Renal cortex interstitium (tissue), 15 donors: ENCODE measurements at places on chromosomes 2 and 18. TPM values are rescaled to one million over a fixed set of nuclear protein-coding genes. Genes with fewer than 3 reads are reported as not detected.

DNA sequence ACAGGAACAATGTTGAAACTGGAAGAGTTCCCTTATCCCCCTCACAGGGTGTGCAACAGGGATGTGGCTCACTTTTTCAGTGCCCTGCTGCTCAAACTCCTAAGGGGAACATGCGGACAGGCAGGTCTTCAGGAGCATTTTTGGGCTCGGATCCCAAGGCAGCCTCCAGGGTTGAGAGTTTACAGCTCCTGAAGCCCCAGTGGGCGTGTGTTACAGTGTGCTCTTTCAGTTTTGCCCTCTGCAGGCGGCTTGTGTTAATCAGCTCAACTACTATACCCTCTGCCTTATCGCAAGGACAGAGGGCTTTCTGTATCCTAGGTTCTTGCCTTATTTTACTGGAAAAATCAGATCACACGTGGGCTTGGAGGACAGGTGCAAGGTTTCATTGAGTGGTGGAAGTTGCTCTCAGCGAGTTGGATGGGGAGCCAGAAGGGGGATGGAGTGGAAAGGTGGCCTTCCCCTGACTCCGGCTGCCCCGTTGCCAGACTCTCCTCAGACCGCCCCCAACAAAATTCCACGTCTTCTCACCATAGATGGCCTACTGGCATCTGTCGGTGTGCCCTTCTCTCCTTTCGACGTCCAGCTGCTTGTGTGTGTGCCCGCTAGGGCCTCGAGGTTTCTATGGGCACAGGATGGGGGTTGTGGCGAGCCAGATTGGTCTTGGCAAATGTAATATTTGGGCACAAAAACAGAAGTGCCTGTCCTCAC, 541.9 kb downstream of the TMX3 start:
- DNase-seq, result no peak

CROCC2 gene
- 0.05 TPM for polyA plus RNA-seq

DNA sequence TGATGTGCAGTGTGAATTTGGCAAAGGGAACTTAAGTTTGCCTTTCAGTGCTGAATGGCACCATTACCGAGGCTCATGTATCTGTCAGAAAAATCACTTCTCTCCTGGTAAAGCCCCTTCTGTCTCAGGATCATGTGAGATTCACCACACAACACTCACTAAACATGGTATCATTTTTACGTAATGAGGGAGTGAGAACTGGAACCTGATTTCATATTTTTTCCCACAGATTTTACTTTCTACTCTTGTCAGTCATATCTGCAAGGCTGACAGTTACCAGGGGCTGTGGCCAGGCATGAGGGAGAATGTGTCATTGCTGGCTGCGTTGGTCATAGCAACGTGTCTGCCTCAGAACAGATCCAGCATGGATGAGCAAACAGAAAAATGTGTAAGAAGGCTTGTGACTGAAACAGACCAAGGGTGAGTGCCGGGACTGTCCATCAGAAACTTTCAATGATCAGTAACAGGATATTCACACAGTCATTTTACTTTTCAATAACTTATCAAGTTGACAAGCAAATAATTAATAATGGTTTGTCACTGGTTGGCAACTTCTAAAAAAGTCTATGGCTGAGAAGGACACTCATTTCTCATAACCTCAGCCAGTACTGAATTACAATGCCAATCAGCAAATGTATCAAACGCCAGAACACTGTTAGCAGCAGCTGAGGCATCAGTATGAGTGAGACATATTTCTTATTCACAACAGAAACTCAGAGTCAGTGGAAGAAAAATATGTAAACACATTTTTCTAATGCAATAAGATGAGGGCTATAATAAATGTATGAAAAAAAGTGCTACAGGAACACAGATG, 100.5 kb downstream of the CDC42EP3 start:
- DNase-seq, result no peak

DNA sequence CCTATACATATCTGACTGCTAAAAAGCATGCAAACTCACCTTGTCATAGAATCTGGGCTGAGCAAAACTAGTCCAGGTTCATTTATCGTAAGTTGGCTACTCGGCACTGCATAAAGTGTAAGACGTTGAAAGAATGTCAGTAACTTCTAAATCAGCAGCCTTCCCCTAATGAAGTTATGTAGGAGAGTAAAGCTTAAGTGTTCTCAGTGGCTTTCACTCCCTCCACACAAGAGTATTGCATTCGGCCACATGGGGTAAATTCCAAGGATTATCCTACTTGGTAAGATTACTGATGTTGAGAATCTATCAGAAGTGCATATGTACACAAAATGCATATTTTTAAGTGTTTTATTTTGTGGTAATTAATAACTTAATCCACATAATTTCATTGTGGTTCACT, 130.1 kb downstream of the LCLAT1 start:
- no peak for DNase-seq

DNA sequence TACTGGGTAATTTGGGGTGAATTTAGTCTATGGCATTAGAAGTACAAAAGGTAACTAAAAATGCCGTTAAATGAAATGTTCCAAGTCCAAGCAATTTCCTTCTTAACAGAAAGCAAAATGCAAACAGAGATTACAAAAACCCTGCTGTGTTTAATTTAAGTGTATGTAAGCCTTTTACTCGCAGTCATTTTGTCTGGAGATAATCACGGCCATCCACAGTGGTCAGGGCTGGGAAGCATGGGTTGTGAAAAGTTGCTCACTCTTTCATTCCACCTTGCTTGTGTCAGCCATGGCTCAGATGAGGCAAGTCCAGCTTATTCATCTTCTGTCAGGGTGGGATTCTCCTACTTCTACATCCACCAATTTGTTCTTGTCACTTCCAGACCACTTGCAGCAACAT, 983.6 kb upstream of the ZEB2 start:
- DNase-seq, result no peak

FER1L5 gene
- polyA plus RNA-seq, result 1.1 TPM

- no peak for DNase-seq
Measured at GRCh38 chr18:45689396-45689795, 34.6 kb upstream of the SLC14A1 start.

PSD4 gene
- polyA plus RNA-seq, result 7.1 TPM

SUMO1 gene
- 230 TPM for polyA plus RNA-seq

GRCh38 chr2:156158808-156159207, 173.7 kb downstream of the NR4A2 start:
- DNase-seq, result no peak

GRCh38 chr2:75569546-75569945, 8.8 kb upstream of the EVA1A start:
- no peak for DNase-seq

DNA sequence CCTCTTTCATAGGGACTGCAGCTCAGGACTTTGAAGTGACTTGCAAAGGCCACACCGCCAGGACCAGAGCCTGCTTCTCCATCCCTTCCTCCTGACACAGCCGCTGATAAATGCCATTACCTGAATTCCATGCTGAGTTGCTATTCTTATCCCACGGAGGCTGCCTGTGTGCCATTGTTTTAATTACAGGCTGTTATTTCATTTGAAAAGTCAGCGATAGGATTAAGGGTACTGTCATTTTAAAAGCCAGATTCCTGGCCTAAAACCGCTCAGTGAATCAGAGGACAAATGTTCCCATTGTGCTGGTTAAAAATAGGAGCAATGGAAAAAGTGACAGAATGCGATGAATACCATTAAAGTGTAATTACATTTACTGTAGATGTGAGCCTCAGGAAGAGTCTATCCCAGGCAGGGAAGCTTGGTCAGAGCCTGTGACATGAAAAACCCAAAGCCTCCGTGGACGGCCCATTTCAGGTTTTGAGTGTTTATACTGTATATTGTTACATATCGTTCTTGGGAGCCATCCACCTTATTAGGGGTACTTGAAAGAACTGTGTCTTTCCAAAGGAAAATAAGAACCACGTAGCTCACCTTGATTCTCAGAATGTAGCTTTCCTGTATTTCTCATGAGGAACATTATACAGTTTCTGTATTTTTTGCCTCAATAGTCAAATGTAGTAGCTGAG, 41.3 kb downstream of the PDCL3 start:
- DNase-seq, result no peak
